ENCODE measurements at places on chromosomes 13 and 19.
A peak's percentile ranks its signal among the peaks of the same experiment; 100 is the strongest.

DNA sequence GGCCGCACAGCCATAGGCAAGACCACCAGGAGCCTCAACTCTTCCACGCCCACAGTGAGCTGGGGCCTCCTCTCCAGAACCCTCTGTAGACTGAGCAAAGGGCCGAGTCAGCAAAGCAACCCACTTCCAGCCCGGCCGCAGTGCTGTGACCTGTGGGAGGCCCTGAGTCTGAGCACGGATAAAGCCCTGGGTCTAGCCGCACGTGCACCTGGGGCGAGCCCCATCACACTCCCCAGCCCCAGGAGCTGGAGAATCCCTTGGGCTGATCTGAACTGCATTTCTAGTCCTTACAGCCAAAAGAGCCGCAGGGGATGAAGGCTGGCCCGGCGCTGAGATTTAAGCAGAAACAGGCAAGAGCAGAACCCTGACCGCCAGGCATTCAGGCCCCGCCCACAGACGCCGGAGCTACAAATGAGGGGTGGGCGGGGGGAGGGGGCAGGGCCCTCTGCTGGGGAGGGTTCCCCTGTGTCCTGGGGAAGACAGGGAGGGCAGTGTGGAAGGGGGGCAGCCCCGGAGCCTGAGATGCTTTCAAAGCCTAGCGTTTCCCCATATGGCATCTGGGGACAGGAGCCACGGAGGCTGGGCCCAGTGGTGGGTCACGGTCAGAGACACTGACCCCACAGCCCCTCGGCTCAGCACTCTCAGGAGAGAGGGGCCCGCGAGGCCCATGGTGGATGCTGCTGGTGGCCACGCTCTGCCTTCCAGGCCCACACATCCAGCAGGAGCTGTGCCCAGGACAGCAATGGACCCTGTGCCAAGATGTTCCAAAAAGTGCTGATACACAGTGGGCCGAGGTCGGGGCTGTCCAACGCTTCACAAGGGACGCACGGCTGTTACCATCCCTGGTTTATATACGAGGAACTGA is 4.9 kb downstream of the TMEM259 start:
- peak overlapping the region; percentile 21 for H3K4me3 ChIP-seq
- peaks cover 45% of the 10 kb centered on the region for H3K4me1 ChIP-seq
- peak; percentile 90 for DNase-seq
- peaks cover 12% of the 10 kb centered on the region for H3K36me3 ChIP-seq
- peak overlapping the region; percentile 60 for H3K27ac ChIP-seq
- no peaks in the 10 kb centered on the region for H3K27me3 ChIP-seq

- no peak overlapping the region for H3K27ac ChIP-seq
- no peak for DNase-seq
- H3K4me3 ChIP-seq: peak overlapping the region; percentile 84
- H3K4me1 ChIP-seq: 0 out of 2 replicates have a peak, but pooled peaks cover 4% of the 10 kb centered on the region
Measured at GRCh38 chr19:50510121-50510670, 795 bp downstream of the JOSD2 start.

- no peaks in the 10 kb centered on the region for H3K36me3 ChIP-seq
- no peaks in the 10 kb centered on the region for H3K27me3 ChIP-seq
- no peak overlapping the region for H3K27ac ChIP-seq
- no peak overlapping the region for H3K4me3 ChIP-seq
- DNase-seq: no peak
Measured at GRCh38 chr13:113649212-113649611, 8.8 kb downstream of the ATP4B start.

- H3K36me3 ChIP-seq: no peaks in the 10 kb centered on the region
- DNase-seq: no peak
- no peak overlapping the region for H3K27ac ChIP-seq
- no peak overlapping the region for H3K4me3 ChIP-seq
- no peaks in the 10 kb centered on the region for H3K27me3 ChIP-seq
- no peaks in the 10 kb centered on the region for H3K4me1 ChIP-seq
Measured at GRCh38 chr13:30355384-30355699, 48.0 kb upstream of the KATNAL1 start.

- no peaks in the 10 kb centered on the region for H3K27me3 ChIP-seq
- H3K36me3 ChIP-seq: no peaks in the 10 kb centered on the region
- no peak for DNase-seq
- H3K4me3 ChIP-seq: peak overlapping the region; percentile 51
Measured at GRCh38 chr19:46955813-46956371, 63.7 kb upstream of the NPAS1 start.

DNA sequence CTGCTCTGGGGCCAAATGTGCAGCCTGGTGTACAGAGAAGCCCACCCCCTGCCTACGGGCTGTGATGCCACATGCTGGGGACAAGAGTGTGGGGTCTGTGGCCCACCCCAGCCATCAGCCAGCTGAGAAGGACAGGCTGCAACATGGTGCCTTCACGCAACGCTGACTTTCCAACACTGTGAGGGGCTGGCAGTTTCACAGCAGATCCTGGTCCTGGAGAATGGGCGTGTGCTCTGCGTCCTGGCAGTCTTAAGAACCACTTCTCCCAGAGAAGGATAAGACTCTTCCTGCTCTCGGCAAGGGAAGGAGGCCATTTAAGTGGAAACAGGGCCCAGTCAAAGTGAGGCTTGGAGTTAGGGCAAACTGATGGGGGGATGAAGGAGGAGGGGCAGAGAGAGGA is 4.6 kb downstream of the LRRC4B start:
- DNase-seq: no peak
- no peaks in the 10 kb centered on the region for H3K36me3 ChIP-seq
- no peak overlapping the region for H3K27ac ChIP-seq

- H3K27ac ChIP-seq: no peak overlapping the region
- DNase-seq: no peak
- no peaks in the 10 kb centered on the region for H3K27me3 ChIP-seq
- no peaks in the 10 kb centered on the region for H3K36me3 ChIP-seq
- H3K4me3 ChIP-seq: no peak overlapping the region
Measured at GRCh38 chr13:112469071-112469745, 93.1 kb downstream of the SPACA7 start.

DNA sequence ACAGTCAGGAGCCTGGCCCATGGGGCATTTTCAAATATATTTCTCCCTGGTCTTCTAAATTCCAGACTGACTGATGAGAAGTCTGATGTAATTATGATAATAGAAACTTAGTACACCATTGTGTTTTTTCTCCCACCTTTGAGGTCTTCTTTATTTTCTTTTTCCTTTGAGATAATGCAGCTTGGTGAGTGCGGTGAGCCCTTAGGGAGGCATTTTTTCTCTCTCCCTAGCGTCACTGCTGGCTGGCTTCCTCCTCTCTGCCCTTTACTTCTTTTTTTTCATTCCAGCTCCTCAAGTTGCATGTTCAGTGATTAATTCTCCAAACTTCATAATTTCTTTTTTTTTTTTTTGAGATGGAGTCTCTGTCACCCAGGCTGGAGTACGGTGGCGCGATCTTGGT is 12.8 kb upstream of the CDC42EP5 start:
- no peak for DNase-seq
- no peaks in the 10 kb centered on the region for H3K36me3 ChIP-seq
- no peak overlapping the region for H3K4me3 ChIP-seq
- no peaks in the 10 kb centered on the region for H3K4me1 ChIP-seq
- no peak overlapping the region for H3K27ac ChIP-seq

DNA sequence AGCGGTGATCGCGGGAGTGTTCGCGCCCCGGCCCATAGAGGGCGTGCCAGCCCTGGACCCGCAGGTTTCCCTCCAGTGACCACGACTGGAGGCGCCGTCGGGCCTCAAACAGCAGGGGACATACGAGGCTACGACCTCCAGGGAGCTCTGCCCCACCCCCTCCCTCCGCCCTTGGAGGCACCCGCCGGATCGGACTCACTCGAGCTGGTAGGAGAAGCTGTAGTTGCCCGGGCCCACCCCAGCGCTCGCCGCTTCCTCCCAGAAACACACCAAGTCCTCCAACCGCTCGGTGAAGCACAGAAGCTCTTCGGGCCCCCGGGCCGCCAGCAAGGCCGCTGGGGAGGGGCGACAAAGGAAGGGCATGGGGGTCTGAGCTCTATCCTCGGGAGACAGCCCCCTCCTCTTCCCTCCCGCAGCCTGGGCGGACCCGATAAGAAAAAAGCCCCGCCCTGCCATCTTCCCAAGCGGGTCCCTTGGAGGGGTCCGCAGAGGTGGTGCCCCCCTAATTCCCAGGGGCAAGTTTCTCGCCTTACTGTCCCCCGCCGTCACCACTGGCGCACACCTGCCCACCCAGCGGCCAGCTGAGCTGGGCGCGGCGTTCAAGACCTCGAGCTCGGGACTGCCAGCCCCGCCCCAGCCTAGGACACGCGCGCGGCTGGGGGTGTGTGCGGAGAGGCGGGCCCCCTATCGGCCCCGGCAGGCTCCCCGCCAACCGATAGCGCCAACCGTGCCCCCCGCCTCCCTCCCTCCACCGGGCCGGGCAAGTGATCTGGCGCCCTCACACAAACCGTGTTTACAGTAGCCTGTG is 1.0 kb downstream of the EPOR start:
- peak overlapping the region; percentile 22 for H3K4me3 ChIP-seq
- peaks cover 17% of the 10 kb centered on the region for H3K4me1 ChIP-seq
- no peak overlapping the region for H3K27ac ChIP-seq
- peaks cover 26% of the 10 kb centered on the region for H3K27me3 ChIP-seq
- H3K36me3 ChIP-seq: no peaks in the 10 kb centered on the region

- H3K27ac ChIP-seq: no peak overlapping the region
- H3K4me3 ChIP-seq: no peak overlapping the region
- DNase-seq: no peak
- H3K4me1 ChIP-seq: 0 out of 2 replicates have a peak, but pooled peaks cover 2% of the 10 kb centered on the region
- H3K27me3 ChIP-seq: no peaks in the 10 kb centered on the region
- H3K36me3 ChIP-seq: no peaks in the 10 kb centered on the region
Measured at GRCh38 chr13:111872475-111873150, 194.3 kb upstream of the SOX1 start.

DNA sequence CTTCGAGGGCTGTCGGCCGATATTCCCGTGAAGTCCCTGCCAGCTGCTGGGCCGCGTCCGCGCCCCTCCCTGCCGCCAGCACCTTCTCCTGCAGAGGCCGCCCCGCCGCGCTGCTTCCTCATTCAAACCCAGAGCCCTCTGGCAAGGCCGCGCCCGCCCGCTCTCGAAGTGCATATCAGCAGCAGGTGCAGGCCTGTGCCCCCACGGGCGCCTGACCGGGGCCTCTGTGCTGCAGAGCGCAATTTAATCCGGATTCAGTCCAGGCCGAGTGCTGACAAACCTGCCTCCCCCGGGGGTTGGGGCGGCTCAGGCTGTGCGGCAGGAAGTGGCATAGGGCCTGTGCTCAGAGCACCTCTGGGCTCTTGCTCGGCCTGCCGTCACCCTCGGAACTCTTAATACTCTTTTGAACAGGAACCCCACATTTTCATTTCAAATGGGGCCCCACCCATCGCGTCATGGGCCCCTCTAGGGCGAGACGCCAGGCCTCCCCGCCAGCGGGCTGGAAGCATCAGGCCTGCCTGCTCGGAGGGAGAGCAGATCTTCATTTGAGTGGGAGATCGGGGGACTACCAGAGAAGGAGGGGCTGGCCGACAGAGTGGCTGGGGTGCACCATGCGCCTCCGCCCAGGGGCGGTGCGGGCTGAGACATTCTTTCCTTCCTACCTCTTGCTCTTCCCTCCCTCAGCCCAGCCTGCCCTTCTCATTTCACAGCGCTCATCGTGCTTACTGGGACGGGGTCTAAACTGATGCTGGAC is 125.7 kb downstream of the TNFRSF19 start:
- no peaks in the 10 kb centered on the region for H3K36me3 ChIP-seq
- no peaks in the 10 kb centered on the region for H3K4me1 ChIP-seq
- no peaks in the 10 kb centered on the region for H3K27me3 ChIP-seq
- no peak overlapping the region for H3K27ac ChIP-seq
- DNase-seq: no peak

DNA sequence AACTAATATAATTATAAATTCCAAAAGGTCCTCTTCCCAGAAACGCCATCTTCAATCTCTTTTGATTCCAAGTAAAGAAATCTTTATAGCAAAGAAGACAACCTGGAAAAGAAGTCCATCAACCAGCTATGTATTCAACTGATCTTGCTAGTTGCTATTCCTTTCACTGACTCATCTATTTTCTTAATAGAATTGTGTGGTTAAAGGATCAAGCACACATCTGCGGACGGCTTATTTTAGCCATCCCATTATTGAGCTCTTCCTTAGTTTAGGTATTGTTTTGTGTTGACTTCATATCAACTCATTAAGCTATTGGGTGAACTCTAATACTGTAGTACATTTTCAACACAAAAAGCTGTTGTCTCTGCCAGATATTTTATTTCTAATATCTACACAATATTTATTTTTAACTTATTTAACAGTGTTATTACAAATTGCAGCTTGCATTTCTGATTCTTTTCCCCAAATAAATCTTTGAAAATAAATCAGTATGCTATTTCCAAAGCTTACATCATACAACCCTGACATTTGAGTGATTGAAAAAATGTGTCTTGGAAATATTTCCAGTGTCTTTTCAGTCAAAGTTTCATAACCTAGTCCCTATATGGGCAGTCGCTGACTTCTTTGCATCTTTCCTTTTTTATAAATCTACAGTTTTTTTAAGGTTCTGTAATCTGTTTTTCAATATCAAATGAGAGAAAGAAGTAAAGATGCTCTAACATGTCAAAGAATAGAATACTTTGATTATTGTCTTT is 158.8 kb upstream of the SPRY2 start:
- no peak overlapping the region for H3K27ac ChIP-seq
- DNase-seq: no peak
- no peaks in the 10 kb centered on the region for H3K36me3 ChIP-seq
- H3K4me1 ChIP-seq: no peaks in the 10 kb centered on the region
- H3K27me3 ChIP-seq: no peaks in the 10 kb centered on the region

GRCh38 chr13:76854894-76855293 is 31.3 kb downstream of the KCTD12 start:
- no peaks in the 10 kb centered on the region for H3K36me3 ChIP-seq
- no peak overlapping the region for H3K27ac ChIP-seq
- H3K27me3 ChIP-seq: no peaks in the 10 kb centered on the region
- H3K4me3 ChIP-seq: no peak overlapping the region
- no peak for DNase-seq

- H3K36me3 ChIP-seq: no peaks in the 10 kb centered on the region
- no peaks in the 10 kb centered on the region for H3K4me1 ChIP-seq
- no peak overlapping the region for H3K4me3 ChIP-seq
- no peak overlapping the region for H3K27ac ChIP-seq
- no peak for DNase-seq
Measured at GRCh38 chr13:48695776-48696175, 42.0 kb downstream of the CYSLTR2 start.

DNA sequence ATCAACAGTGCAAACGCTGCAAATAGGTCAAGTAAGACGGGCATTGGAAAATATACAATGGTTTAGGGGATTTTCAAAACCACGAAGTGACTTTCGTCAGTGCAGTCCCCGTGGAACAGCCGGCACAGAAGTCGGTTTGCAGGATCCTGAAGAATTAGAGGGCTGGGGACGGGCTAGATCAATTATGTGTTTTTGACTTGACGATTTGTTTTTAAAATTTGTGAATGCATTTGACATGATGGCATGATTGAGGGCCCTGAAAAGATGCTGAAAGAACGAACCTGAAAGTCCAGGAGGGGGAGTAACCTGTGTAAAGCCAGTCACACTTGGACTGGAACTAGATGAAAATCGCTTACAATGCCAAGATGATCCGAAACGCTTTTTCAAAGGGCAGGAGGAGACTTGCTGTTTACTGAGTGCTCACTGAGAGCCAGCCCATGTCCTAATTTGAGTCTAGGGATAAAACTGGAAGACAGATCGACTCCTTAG is 8.9 kb upstream of the DGKH start:
- peak overlapping the region; percentile 73 for H3K4me3 ChIP-seq
- DNase-seq: no peak
- H3K4me1 ChIP-seq: no peaks in the 10 kb centered on the region
- no peaks in the 10 kb centered on the region for H3K36me3 ChIP-seq
- peak overlapping the region; percentile 57 for H3K27ac ChIP-seq
- no peaks in the 10 kb centered on the region for H3K27me3 ChIP-seq

All from MM.1S (cell line).